Progenitor cell of endocrine pancreas (in vitro differentiated cells): ENCODE measurements at places on chromosomes 3 and 15.

GRCh38 chr3:196501316-196502044, 2.1 kb downstream of the RNF168 start:
- DNase-seq, result no peak

DNA sequence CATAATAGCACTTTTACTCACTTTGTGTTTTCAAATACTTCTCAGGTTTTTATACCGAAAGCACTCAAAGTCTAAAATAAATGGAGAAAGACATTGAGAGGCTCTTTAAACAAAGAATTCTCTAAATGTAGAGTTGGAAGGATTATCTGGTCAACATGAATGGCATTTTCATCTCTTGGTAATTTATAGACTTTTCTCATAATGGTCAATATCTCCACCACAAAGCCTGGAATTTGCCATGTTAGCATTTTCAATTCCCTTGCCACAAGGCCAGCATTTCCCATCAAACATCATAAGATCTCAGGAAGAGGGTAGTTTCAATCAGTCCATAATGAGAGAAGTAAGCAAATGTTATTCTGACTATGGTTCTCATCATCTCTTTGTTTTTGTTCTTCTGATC, 293.0 kb downstream of the CADM2 start:
- DNase-seq, result no peak

DNA sequence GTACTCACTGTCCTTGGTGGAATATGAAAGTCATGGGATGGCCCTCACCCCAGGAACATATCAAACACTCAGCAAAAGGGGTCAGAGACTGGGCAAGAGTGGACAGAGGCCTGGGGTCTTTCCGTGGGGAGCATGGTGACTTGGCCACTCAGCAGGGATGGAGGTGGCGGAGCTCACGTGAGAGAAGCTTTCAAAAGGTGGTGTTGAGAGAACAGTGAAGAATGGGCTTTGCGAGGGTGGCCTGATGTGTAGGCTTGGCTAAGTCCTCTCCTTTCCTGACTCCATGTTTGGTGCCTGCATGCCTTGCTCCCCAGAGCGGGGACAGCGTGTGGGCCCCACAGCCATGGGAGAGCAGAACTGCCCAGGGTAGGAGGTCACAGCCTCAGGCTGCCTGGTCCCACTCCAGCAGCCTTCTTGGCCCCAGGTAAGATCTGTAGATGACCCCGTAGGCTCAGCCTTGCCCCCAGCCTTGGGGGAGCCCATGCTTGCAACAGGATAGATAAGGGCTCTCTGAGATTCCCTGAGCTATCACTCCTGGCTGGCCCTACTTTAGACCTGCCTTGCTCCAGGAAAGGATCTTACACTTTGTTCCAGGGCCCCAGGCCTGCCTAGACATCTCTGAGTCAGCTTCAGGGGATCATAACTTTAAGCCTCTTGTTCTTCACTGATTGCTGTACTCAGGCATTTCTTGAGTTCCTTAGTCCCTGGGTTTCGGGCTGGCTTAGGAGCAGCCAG, 17.0 kb downstream of the RPLP1 start:
- DNase-seq, result no peak

GRCh38 chr15:49174902-49175301, 4.9 kb downstream of the GALK2 start:
- no peak for DNase-seq

DNA sequence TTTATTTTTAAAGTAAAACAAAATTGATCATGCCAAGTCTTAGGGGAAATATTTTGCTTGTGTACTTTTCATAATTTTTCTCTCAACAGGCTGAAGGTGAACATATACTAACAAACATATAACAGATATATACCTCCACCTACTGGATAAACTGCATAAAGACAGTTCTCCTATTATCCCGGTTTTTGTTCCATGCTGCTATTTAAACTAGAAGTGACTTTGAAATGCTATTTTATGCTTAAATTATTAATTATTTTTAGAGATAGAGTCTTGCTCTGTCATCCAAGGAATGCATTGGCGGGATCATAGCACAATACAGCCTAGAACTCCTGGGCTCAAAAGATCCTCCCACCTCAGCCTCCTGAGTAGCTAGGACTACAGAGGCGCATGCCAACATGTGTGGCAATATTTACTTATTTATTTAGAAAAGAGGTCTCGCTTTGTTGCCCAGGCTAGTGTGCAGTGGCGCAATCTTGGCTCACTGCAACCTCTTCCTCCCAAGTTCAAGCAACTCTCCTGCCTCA, 49.8 kb downstream of the ST3GAL6 start:
- DNase-seq, result no peak

DNA sequence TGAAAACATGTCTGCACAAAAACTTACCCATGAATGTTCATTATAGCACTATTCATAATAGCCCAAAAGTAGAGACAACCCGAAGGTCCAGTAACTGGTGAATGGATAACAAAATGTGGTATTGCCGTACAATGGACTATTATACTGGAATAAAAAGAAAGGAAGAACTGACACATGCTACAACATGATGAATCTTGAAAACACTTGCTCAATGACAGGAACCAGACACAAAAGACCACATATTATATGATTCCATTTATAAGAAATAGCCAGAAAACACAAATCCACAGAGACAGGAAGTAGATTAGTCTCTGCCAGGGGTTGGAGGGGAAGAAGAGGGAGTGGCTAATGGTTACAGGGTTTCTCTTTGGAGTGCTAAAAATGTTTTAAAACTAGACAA, 18.3 kb downstream of the SHC4 start:
- DNase-seq, result no peak

DNA sequence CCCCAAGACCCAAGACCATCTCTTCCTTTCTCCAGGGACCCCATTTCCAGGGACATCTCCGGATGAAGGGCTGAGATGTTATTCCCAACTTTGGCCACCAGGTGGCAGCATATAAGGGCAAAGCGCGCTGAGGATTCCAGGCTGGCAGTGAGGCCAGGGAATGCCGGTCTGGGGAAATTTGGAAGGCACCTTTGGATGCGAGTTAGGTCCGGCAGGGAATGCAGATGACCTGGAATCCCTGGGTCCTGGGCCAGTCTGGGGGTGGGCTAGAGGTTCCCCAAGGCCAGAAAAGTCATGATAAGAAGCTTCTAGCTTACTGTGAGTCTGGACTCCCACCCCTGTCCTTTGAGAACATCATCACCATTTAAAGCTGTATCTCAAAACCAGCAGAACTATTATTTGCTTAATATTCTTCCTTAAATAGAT, 1.6 kb upstream of the CHST13 start:
- DNase-seq, result peak; percentile 63

DNA sequence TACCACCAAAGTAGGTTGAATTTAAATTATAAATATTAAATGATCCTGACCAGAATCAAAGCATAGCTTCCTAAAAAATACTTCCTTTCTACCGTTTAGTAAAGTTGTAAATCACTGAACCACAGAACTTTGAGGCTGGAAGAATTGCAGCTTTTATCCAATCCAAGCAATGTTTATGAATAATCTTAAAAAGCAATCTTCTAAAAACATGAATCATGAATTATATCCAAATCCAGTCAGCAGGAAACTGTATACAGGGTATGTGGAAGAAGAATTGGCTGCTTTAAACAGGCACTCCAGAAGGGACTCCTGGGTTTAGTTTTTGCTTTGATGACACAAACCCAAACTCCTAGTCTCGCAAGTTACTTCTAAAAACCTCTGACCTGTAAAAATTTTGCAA, 30.2 kb downstream of the HEG1 start:
- no peak for DNase-seq

GRCh38 chr3:28173836-28174235, 67.6 kb upstream of the CMC1 start:
- no peak for DNase-seq

GRCh38 chr15:94069844-94070243, 161.5 kb upstream of the MCTP2 start:
- no peak for DNase-seq

- no peak for DNase-seq
These were observed 311.8 kb downstream of the TBC1D5 start for GRCh38 chr3:17430582-17430981.

- DNase-seq, result no peak
These were observed 70.3 kb upstream of the ARL8B start for GRCh38 chr3:5051772-5052171.

DNA sequence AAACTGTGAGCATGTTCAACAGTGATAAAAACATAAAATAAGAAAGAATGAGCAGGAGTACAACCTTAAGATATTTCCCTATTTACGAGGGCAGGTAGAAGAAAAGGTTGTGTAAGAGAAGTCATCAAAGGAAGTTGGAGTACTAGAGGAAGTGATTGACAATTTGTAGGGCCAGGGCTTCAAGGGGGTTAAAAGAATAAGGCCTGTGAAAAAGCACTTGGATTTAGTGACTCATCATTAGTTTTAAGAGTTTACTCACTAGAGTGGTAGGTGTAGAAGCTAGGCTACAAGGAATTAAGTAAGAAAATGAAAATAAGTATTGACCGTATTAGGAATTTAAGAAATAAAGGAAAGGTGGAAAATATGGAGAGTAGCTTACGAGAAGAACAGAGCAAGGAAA, 23.6 kb downstream of the KCNMB3 start:
- no peak for DNase-seq

DNA sequence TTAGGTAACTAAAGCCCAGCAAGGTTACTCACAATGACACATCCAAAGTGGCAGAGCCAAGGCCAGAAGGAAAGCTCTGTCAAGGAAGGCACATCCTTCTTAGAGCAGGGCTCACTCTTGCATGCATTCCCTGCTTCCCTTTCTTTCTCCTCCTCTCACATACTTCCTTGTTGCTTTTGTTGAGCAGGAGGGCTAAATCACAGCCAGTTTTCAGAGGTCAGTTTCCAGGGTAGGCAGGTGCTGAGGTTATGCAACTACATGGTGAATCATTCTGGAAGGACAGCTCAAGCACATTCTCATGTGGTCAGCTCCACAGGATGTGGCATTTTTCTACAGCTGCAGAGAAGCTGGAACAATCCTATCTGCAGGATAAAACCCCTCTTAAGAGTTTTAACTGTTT, 275.6 kb downstream of the ZNF621 start:
- DNase-seq, result no peak

GRCh38 chr3:49806850-49807249, 3.8 kb downstream of the INKA1 start:
- DNase-seq, result no peak

DNA sequence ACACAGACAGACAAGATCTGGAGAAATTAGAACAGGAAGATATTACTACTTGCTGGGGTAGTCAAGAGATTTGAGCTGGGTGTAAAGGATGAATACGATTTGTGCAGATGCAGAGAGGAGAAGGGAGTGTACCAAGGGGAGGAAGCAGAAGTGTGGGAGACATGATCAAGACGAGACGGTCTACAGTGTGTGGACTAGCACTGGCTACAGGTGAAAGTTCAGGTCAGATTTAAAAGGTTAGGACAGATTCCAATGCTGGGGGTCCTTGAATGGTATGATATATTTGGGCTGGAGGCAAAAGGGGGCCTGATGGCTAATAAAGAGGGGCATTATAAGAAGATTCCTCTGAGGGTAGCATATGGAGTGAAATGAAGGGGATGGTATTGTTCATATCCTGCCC, 12.1 kb downstream of the LDHAL6B start:
- no peak for DNase-seq

DNA sequence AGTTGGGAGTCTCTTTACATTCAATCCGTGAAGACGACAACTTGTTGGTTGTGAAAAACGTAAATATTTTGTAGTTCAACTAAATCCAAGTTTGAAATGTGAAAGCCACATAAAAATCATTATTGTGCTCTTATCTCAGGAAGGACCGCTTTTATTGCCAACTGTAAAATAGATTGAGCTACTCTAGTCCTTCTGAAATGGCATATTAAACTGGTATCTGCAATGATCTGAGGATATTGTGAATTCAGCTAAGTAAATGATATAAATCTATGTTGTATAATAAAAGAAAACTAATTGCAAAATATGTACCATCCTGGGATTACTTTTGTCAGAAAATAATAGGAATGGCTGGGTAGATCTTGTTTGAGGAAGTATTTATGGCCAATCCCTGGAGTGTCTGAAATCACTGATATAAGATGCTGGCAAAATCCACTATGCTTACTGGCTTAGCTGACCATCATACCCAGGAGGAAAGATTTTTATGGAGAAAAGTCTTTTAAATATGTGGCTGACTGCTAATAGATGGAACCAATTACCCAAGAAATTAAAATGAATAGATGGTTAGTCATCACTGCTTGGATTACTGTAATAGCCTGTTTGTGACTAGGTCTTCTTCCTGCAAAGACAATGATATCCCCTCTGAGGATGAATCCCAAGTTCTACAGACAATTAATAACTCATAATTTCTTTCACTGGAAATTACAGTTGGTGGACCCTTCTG, 191.8 kb downstream of the SEMA6D start:
- no peak for DNase-seq

DNA sequence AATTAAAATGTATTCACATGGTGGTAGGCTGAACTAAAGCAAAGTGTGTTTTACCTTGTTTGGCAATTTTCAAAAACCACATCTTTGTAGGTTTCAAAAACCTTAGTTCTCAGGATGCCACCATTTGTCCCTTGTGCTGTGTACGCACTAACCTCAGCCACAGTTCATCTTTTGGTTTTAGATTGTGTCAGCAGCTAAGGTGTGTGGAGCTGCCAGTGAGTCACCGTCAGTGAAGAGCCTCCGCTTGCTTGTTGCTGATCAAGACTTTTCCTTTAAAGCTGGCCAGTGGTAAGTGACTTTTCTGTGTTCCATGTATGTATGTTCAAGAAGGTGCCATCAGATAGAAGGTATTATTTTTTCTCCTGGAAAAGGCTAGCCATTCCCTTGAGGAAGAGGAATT, 21.1 kb downstream of the OXNAD1 start:
- no peak for DNase-seq

DNA sequence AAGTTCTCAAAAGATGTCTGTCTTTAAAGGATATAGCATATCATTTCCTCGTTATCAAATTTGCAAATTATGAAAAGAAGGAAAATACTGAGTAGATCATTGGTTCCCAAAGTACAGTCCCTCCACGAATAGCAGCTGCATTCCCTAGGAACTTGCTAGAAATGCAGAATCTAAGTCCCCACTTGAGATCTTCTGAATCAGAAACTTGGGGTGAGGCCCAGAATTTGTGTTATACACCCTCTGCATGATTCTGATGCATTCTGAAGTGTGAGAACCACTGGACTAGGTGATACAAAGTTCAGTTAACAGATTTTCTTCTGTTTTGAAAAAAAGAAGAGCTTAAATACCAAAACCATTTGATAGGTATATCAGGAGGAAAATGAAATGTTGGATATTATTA, 77.1 kb downstream of the SLC25A26 start:
- DNase-seq, result no peak

DNA sequence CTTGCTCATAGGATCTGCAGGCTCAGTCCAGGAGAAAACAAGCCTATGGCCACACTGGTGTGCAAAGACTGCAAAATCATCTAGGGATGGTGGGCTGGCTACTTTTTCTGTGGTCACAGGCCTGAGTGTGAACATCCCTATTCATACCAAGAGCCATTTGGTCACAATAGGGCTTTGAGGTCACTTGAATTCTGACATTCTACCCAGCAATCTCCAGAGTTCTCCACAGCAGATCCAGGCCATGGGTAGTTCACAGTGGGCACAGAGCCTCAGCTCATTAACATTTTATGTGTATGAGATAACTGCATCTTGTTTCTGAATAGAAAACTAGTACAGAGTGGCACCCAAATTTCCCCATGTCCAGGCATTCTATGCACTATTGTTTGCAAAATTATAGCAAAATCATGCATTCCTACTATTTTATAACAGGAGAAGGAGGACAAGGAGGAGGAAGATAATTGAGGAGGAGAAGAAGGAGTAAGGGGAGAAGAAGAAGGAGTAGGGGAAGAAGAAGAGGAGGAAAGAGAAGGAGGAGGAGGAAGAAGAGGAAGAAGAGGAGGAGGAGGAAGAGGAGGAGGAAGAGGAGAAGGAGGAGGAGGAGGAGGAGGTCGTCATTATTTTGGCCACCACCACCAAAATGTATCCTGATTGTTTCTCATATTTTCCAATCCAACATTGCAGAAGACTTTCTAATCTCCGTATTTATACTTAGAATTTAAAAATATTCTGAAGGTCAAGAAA, 129.0 kb downstream of the SEMA6D start:
- no peak for DNase-seq
